Activated CD8-positive, alpha-beta memory T cell treated with anti-CD3 and anti-CD28 coated beads, Interleukin-2, amount 50 U/mL, for 4 hours (primary cell): ENCODE measurements at places on chromosomes 3 and 15.
A peak's percentile ranks its signal among the peaks of the same experiment; 100 is the strongest.

GRCh38 chr3:31277582-31277981 is 255.1 kb upstream of the STT3B start:
- no peak for DNase-seq

DNA sequence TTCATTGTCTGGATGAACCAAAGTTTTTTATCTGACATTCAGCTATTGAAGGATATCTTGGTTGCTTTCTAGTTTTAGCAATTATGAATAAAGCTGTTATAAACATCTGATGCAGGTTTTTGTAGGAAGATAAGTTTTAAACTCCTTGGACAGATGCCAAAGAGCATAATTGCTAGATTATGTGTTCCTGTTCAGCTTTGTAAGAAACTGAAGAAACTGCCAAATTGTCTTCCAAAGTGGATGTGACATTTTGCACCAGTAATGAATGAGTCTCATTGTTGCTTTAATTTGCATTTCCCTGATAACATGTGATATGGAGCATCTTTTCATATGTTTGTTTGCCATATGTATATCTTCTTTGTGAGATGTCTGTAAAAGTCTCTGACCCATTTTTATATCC is 239.9 kb upstream of the TTC14 start:
- no peak for DNase-seq

- peak; percentile 27 for DNase-seq
Observed at GRCh38 chr3:32432711-32433530, 41.3 kb downstream of the CMTM7 start.

GRCh38 chr3:130991126-130991525 is 35.5 kb downstream of the ASTE1 start:
- no peak for DNase-seq

GRCh38 chr15:39344662-39345141 is 236.2 kb upstream of the THBS1 start:
- DNase-seq = no peak

GRCh38 chr3:42855547-42856380 is 19.9 kb downstream of the CYP8B1 start:
- DNase-seq = no peak

DNA sequence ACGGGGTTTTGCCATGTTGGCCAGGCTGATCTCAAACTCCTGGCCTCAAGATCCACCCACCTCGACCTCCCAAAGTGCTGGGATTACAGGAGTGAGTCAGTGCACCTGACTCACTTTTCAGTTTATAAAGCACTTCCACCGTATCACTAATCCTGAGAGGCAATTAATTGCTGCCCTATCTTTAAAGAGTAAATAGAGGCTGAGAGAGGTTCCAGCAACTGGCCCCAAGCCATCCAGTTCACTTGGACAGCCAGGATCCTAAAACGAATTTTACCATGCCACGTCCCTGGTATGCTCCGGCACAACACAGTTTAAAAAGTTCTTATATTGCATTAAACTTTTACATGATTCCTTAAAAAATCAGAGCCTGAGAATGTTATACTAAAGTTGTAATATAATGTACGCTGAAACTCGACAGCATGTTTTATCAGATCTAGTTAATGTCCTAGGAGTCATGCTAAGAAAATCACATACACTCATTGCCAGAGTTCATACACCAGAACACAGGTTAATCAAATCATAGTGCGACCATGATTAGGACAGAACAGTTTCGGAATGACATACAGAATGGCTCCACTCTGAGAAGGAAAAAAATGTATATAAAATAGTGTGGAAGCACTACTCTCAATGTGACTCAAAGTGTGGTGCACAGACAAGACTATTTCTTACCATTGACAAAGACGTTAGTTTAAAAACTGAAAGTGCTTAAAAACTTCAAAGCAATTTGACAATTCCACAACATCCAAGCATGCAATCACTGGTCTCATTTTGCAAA is 125.4 kb downstream of the ULK4 start:
- no peak for DNase-seq

- no peak for DNase-seq
Observed at GRCh38 chr3:7205535-7205934, 344.6 kb downstream of the GRM7 start.

GRCh38 chr15:29919380-29919881 is 97.2 kb upstream of the TJP1 start:
- no peak for DNase-seq

DNA sequence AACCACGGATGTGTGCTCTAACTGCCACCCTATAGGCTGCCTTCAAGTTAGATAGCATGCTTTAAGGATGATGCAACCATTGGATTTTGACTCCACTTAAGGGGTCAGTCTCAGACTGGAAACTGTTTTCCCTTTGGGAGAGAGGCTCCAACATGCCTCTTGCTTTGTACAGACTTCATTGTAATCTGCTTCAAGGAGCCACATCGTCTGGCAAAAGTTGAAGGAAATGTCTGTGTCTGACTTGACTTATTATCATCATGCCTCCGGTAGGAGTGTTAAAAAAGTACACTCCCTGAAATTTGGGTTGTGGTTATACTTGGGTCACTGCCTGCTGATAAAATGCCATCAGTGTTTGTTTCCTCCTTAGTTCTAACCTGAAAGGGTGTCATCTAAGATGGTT is 245.4 kb upstream of the CDIN1 start:
- no peak for DNase-seq

DNA sequence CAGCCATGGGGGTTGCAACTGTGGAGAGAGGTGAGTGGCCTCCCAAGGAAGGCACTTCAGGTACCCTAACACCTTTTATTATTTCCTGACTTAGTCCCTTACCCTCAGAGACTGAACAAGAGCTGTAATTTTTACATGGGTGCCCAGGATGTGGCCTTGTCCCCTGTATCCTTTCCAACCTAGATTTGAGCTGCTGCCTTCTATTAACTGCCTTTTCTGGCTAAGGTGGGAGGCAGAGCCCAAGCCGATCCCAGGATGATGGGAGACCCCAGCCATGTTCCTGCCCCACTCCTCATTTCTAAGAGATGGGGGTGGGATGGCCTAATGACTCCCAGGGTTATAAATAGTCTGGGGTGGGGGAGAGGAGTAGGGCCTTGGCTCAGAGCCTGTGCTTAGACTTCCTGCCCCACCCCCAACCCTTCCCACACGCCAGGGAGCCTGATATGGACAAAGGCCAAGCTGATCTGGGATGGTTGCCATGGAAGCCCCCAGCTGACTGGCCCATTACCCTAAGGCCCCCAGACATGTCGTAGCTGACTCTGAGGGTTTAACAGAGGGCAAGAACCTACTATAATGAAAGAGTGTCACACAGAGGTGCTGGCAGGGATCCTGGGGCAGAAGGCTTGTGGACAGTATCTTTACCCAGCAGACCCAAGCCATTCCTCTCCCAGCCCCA is 1.9 kb downstream of the KLHDC8B start:
- no peak for DNase-seq

DNA sequence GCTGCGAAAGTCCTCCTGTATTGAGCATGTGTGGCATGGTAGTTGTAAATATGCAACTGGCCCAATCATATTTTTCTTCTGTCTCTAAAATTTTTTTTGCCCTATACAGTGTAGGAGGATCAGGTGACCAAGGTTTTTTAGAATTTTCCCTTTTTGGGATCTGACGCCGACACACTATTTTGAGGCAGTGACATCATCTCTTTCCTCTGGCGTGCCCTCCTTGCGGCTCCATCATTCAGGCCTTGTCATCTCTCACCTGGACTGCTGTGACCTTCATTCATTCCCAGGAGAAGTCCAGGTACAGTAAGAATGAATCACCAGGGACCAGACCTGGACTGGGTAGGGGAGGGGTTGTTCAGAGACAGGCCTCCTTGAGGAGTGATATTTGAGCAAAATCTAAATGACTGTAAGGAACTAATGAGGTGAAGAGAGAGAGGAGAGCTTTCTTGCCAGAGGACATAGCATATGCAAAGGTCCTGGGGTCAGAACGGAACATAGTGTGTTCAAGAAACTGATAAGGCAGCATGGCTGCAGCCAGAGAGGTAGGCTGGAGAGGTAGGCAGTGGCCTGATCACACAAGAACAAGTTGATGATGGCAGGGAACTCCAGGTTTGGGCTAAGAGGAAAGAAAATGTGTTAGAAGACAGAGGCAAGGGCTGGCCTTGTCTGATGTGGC is 38.7 kb downstream of the ARNT2 start:
- no peak for DNase-seq

DNA sequence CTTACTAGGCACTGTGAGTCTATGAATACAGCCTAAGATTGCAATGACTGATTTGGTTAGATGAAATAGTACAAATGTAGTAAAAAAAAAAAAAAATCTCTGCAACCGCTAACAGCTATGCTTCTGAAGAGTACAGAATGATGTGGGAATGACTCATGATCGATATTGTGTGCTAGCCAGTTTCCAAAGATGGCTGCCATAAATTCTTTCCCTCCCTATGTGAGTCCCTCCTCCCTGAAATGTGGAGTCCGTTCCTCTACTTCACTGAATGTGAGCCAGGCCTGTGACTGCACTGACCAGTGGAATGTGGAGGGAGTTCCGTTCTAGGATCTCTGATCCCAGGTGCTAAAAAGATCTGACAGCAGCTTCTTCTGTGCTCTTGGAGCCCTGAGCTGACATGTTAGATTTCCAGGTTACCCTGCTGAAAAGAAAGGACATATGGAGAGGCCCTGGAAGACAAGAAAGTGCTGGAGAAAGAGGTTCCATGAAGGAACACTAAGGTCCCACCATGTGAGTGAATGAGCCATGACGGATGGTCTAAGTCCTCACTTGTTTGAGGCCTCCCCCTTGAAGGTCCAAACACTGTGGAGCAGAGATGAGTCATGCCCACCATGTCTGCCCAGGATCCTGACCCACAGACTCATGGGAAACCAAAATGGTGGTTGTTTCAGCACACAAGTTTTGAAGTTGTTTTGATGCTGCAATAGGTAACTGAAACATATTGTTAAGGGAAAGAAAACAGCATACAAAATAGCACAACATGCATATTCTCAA is 46.3 kb downstream of the DGKG start:
- no peak for DNase-seq

- DNase-seq = no peak
Observed at GRCh38 chr3:11717301-11717700, 73.6 kb upstream of the VGLL4 start.

- no peak for DNase-seq
Observed at GRCh38 chr3:67292356-67293121, 294.4 kb downstream of the KBTBD8 start.

DNA sequence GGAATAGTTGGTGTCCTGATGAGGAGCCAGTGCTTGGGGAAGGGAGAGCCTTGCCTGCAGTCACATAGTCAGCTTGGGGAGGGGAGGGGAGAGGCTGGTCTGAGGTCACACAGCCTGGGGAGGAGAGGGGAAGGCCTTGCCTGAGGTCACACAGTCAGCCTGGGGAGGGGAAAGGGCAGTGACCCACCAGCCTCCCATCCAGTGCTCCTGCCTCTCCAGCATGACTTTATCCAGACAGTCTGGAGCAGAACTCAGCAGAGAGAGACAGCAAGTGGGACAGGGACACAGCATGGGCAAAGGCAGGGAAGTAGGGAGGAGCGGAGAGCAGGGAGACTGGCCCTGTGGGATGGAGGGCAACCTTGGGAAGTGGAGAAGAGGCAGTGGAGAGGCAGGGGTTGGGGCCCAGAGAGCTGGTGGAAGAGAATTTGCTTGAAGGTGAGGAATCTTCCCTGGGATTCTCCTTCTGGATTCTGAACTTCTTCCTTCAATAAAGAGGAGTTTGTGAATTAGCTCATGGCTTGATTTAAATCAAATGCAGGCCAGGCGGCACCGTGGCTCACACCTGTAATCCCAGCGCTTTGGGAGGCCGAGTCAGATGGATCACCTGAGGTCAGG is 64.5 kb downstream of the CORO2B start:
- DNase-seq = no peak

DNA sequence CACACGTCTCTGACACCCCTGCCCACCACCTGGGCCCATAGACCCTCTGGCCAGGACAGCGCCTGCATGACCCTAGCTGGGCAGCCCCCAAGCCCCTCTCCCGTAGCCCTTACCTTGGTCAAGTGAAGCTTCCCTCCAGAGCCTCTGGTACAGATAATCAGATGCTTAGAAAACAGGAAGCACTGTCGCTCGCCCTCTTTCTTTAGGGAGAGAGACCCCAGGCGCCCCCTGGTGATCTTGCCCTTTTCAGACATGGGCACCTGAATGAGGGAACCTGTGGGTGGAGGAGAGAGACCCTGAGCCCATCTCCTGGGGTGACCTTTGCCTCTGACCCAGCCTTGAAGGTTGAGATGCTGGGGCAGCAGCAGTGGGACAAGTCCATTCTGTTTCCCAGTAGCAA is 65.4 kb downstream of the RASGRF1 start:
- no peak for DNase-seq

GRCh38 chr3:133931084-133931483 is 35.4 kb upstream of the RAB6B start:
- DNase-seq = no peak

- no peak for DNase-seq
Observed at GRCh38 chr3:34106879-34107278, 308.4 kb downstream of the PDCD6IP start.

DNA sequence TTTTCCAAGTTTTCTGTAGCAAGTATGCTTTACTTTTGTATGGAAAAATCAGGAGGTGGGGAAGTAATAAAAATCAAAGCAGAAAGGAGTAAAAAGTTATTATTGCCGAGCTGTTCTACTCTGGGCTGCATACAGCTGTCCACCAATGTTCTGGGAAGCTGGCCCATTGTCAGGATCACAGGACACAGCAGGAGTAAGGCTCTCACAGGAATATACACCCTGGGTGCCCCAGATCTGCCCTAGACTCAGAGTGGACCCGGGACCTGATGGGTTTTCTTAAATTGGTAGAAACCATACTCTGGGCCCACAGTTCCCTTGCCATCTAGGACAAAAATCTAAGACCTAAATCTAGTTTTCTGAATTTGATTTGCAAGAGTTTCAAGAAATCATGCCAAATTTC is 60.4 kb downstream of the TNIK start:
- no peak for DNase-seq
